ENCODE measurements at places on chromosomes 1 and 21.

- DNase-seq: no peak
These were observed 9.3 kb downstream of the NEK7 start for GRCh38 chr1:198165927-198166647.

DNA sequence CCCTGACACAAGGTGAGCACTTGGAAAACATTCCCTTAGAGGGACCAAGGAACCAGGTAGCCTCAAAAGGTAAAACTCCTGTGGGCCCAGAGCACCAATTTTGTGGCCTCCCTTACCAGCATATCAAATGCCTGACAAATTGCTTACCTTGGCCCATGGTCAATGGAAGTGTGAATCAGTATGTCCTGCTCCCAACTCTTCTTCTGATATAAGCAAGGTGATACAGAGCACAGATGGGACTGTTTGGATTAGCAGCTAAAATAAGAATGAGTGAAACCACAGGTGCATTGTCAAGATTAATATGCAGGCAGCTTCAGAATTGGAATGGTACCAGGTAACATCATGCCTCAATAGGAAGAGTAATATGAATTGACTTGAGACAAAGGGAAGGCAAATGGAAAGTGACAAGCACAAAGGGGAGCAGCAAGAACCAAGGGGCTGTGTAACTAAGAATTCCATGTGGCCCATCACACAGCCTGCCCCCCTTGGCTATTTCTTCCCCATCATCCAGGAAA is 156.8 kb upstream of the KCND3 start:
- no peak for DNase-seq

DNA sequence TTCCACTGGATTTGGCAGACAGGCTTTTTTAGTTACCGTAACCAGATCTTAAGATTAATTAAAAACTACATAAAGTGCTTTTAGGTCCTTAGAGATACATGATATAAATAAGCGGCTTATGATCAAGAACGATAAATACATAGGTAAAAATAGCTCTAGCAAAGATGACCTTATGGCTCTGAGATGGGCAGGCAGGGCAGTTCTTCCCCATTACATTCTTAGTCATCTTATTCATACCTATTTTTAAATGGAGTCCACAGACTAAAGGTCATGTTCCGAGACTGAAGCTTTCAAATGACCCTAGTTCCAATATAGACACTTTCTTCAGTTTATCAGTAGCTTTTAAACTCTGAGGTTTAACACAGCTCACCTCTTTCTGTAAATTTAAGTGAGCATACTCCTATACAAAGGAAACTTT is 4.3 kb downstream of the MCL1 start:
- DNase-seq: no peak

GRCh38 chr1:184637664-184638240 is 116.9 kb downstream of the EDEM3 start:
- no peak for DNase-seq

DNA sequence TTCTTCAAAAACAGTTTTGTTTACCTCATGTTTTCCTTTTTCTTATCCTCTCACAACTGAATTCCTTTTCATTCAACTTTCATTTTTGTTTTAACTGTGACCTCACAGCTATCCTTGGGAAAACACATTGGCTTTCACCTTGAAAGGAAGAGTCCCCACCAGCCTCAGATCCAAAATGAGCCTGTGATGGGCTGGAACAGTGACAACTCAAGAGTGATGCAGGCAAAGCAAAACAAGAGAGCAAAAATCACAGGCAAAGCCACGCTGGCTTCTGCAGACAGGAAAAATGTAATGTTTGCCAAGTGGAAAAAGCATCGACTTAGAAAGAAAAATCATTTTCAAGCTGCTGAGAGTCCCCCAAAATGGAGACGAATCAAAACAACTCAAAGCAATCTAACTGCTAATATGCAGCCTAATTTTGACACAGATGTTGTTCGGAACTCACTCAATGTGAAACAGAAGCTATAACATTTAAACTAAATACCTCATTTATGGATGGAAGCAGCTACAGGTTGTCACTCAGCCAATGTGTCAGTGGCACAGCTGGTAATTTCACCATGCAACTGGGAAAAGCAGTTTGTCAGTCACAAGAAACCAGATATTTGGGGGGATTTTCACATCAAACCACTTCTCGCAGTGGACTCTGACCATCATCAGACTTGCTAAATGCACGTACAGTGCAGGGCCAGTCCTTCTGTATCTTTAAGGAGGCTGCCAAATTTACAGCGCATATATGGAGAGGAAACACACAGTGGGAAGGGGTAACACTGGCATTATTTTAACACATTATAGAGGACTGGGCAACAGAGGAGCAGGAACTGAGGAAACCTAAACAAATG is 50.7 kb downstream of the ALG14 start:
- DNase-seq: no peak

DNA sequence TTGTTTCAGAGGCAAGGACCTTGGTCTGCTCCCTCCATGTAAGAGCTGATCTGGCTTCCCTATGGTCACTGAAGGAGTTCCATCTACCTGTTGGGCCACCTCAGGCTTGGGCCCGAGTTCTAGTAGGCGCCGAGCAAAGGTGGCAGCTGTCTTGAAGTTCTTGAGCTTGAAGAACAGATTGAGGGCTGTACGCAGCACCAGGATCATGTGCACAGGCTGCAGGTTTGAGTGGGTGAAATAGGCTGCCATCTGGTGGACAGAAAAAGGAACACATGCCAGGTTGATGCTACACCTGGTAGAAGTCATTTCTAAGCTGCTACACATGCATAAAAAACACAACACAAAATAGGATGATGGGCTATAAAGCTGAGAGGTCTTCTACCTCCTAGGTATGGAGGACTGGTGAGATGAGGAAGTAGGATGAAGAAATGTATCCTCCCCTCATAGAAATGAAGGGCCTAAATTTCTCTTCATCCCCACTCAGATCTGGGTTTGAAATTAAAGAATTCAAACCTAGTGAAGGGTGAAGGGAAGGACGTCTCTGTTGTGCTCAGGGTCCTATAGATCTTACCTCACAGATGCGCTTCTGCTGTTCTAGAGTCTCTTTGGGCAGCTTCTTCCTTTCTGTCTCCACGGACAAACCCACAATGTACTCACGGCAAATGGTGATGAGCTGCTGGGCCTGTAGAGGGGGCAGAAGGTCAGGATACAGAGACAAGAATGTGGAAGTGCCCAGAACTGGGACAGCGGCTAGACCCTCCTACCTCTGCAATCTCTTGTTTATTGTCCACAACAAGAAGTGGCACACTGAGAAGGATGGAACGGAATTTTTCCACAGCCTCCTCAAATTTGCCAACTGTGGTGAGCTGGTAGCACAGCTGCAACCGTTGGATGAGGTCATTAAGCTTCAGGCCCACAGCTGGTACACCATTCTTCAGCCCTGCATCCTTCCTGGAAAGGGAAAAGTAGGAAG is 6.6 kb upstream of the PEX19 start:
- DNase-seq: peak; percentile 65

- DNase-seq: no peak
These were observed 93.9 kb upstream of the DAB1 start for GRCh38 chr1:57517587-57518374.

DNA sequence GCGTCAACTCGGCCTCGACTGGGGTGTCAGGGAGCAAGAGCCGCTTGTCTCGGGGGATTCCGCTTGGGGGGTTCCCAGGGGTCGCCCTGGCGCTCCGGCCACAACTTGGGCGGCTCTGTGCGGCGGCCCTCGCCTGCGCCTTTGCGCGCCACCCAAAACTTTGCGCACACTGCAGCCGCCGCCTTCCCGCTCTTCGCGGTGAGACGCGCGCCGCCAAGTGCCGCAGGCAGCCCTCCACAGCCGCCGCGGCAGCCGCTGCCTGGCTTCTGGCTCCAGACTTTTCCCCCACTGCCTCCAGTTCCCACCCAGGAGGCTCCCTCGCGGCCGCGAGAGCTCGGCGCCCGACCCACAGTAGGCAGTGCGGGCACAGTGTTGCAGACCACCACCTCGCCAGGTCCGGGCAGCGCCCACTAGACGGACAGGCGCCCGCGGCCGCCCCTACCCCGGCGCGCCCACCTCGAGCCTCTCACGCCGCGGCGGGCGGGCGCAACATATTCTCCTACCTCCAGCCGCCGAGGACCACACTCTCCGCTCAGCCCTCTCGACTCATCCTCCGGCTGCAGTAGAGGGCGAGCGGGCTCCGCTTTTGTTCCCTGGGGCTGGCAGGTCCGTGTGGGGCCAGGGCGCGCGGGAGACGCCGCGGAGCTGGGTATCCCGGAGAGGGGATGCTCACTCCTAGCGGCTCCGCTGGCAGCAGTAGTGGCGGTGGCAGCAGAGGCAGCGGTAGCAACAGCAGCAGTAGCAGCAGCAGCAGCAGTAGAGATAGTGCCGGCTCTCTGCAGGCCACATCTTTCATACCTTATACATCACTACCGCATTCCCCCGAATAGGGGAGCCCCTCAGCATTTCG is 296.6 kb downstream of the OMA1 start:
- DNase-seq: peak; percentile 58

- DNase-seq: no peak
These were observed 3.9 kb upstream of the PTCH2 start for GRCh38 chr1:44846985-44847384.

DNA sequence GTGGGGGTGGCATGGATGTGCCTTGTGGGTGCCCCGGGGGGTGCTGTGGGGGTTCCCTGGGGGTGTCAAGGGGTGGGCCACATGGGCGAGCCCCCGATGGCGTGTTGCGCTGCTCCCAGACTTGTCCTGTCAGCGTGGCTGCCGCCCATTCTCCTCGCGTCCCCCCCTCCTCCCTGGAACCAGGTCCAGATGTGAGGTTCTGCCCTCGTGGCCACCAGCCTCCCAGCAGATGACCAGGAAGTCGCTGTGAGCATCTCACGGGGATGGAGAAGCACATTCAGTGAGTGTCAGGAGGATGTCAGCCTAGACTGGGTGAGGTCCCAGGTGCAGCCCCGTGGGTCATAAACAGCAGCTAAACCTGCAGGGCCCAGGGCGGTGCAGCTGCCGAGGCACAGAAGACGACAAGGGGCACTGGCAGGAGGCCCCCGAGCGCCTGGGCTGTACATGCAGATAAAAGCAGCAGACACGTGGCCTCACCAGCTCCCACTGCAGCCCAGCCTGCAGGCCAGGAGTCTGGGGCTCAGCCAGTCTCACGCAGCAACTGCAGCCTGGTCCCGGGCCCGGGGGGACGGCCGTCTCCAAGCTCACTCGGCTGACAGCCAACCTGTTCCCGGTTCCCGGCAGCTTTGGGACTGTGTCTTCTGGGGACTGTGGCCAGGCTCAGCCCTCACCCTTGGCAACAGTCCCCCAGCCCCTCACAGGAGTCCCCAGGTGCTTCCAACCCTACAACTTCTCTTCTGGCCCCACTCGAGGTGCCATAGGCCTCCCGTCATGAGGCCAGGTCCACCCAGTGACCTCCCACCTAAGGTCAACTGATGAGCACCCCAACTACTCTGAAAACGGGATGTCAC is 17.5 kb upstream of the COL6A2 start:
- no peak for DNase-seq

- no peak for DNase-seq
These were observed 754 bp upstream of the KRTAP10-5 start for GRCh38 chr21:44581158-44581557.

- no peak for DNase-seq
These were observed 15.6 kb upstream of the FAAP20 start for GRCh38 chr1:2210084-2210653.

GRCh38 chr1:40248412-40248811 is 675 bp downstream of the TMCO2 start:
- DNase-seq: no peak

DNA sequence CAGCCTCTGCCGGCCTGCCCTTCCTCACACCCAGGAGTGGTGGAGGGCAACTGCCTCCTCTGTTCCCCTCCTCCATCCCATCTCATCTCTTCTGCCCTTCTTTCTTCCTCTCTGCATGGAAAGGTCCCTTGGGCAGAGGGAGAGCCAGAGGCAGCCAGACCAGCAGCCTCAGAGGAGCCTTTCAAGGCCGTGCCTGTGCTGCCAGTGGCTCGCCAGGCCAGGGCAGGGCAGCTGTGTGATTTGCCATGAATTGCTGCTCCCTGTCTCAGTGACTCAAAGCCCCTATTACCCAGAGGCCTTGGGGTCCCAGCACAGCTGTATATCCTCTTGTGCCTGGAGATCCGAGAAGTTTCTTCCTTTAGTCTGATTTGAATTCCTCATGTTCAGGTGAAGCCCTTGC is 21.9 kb downstream of the TMCC2 start:
- DNase-seq: no peak

DNA sequence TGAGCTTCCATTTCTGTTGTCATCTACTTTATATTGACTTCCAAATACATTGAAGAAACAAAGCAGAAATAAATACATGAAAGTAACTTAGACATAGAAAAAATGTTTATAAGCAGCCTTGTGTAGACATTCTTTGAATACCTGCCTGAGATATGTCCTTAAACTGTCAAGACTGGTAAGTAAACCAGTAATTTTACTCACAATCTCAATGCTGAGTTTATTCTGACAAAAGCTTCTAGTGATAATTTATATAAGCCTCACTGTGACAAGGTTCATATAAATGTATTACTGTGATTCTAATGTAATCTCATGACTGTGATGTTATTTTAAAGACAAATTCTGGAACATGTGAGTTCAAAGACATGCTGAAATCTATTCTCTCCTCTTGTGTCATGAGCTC is 516.7 kb upstream of the B3GALT2 start:
- DNase-seq: no peak

DNA sequence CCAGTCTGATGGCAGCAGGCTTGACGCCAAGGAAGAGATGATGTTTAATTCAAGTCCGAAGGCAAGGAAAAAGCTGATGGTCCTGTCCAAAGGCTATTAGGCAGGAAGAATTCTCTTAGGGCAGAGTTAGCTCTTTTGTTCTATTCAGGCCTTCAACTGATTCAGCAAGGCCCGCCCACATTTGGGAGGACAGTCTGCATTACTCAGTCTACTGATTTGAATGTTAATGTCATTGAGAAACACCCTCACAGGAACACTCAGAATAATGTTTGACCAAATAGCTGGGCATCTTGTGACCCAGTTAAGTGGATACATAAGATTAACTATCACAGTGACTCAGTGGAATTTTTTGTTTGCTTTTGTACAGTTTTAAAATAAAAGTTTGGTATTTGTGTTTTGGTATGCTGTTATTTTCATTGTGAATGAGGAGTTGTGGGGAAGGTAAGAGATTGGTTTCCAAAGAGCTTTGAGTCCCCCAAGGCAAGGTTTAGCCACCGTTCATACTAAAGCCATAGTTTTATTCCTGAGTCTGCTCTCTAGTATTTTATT is 1.7 kb upstream of the ZNF691 start:
- no peak for DNase-seq

DNA sequence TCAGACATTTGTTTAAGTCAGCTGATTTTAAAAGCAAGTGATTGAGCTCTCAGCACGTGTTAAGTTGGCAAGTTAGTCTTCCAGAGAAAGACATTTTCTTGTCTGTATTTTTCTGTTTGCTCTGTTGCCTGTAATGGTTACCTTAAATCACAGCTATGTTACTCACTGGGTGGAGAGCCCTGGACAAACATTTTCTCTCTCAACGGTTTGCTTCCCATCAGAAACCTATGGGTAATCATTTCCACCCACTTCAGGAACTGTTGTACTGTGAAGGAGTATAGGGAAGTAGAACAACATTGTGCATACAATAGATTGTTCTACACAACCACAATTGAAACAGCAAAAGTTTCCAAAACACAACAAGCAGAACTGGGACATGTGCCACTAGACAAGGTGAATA is 113.9 kb upstream of the DPT start:
- no peak for DNase-seq

Measured in GM20000 (cell line).